ENCODE measurements at places on chromosomes 16 and 17.

DNA sequence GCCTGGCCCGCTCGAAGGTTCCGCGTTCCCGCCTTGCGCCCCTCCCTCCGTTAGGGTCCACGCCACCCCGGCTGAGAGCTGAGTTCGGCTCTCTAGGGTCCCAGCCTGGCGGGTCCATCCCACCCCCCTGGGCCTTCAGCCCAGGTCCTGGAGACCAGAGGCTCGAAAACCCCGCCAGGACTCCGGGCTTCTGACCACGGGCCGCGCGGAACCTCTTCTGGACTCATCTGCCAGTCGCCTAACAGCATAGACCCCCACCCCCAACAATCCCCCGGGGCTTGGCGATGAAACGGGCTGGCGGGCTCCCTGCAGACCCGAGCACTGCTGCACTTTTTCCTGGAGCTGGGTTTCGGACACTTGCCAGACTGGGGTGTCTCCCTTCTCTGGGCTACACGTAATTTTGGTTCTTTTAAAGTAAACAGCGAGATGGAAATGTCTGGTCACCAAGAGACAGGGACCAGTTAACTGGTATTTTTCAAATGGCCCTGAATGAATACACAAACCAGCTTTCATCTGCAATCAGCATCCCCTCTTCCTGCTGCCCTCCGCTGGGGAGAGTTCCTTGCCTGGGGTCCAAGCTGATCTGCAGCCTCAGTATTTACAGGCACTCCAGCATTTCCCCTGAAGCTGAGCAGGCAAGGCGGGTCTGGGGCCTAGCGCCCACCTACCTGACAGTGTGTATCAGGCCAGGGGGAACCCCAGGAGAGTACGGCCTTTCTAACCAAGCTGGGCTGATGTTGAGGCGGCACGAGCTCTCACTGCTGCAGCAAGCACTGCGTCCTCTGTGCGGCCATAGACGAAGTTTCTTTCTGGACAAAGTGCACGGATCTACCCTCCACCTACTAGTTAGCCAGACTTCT is 639 bp upstream of the TRIM65 start:
- no peak for DNase-seq

DNA sequence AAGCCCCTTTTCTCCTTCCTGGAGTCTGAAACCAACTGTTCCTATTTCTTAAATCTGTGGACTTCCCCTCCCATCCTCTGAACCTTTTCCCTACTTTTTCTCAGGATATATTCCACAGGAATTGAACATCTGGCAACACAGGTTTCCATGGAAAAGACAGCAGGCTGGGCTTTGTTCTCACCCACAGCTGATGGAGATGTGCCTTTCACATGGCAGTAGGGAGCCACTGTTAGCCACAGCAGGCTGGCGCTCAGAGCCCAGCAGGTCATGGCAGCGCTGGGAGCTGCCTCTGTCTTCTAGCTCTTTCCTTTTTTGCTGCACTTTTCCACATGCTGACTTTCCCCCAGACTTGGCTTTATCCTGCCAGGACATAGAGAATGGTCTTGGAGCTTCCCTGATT is 116.4 kb upstream of the NLRP1 start:
- DNase-seq = no peak

DNA sequence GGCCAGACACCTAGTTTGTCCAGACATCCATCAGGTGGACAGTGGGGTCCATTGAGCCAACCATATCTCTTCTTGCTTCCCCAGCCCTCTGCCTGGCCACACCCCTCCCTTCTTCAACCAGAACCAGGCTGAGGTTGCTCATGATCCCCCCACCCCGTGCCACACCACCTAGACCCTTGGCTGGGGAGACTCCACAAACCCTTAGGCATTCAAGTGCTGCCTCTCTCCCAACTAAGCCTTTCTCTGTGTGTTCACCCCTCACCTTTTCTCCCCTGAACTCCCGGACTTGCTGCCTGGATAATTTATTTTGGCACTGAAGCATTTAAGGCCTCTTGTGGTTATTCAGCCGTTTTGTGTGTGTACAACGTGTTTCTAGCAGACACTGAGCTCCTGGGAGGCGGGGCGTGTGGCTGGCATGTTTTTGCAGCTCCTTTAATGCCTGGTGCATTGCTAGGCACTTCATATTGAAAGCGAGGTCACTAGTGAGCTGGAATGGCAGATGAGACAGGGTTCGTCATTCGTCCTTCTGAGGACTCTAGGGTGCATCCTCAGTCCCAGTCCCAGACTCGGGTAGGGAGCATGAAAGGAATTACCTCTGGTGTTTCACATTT is 28.7 kb downstream of the CACNA1G start:
- no peak for DNase-seq

GRCh38 chr16:27118526-27118925 is 51.8 kb downstream of the C16orf82 start:
- no peak for DNase-seq

- no peak for DNase-seq
Observed at GRCh38 chr16:6633456-6633855, 699.2 kb upstream of the RBFOX1 start.

DNA sequence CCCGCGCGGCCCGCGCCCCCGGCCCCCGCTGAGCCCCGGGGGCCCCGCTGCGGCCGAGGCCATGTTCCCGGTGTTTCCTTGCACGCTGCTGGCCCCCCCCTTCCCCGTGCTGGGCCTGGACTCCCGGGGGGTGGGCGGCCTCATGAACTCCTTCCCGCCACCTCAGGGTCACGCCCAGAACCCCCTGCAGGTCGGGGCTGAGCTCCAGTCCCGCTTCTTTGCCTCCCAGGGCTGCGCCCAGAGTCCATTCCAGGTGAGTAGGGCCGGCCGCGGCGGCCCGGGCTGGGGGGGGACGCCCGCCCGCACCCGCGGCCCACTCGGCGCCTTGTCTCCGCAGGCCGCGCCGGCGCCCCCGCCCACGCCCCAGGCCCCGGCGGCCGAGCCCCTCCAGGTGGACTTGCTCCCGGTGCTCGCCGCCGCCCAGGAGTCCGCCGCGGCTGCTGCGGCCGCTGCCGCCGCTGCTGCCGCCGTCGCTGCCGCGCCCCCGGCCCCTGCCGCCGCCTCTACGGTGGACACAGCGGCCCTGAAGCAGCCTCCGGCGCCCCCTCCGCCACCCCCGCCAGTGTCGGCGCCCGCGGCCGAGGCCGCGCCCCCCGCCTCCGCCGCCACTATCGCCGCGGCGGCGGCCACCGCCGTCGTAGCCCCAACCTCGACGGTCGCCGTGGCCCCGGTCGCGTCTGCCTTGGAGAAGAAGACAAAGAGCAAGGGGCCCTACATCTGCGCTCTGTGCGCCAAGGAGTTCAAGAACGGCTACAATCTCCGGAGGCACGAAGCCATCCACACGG is 504 bp downstream of the MAZ start:
- no peak for DNase-seq

DNA sequence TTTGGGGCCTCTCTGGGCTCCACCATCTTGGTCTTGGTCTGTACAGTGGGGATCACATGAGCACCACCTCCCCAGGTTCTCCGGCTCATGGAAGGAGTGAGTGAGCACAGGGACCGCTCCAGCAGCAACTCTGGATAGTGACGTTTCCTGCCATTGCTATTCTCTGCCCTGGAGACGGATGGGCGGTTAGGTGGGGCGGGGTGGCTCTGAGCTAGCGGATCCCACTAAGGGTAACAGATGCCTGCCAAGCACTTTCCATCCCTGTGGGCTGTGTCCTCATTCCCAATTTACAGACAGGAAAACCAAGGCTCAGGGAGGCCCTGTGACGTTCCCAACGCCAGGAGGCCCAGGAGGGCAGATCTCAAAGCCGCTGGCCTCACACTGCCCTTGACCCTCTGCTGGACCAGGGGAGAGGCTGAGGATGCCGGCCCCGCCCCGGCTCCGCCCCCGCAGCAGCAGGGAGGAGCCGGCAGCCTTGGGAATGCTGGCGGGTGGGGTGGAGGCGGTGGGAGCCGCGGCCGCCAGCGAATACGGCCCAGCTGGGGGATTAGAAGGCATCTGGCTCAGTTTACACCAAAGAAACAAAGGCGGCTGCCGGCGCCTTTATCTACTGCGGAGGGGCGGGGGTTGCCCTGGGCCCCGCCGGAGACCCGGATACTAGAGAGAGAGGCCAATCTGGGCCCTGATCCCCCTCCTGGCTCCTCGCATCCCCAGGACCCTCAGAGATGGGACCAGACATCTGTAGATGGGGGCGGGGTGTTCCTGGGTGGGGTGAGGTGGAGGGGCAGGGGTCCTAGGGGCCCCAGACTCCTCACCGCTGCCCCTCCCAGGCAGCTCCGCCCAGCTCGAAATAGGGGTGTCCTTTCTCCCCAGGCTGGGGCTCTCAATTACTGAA is 122.3 kb upstream of the CIBAR2 start:
- DNase-seq = no peak

DNA sequence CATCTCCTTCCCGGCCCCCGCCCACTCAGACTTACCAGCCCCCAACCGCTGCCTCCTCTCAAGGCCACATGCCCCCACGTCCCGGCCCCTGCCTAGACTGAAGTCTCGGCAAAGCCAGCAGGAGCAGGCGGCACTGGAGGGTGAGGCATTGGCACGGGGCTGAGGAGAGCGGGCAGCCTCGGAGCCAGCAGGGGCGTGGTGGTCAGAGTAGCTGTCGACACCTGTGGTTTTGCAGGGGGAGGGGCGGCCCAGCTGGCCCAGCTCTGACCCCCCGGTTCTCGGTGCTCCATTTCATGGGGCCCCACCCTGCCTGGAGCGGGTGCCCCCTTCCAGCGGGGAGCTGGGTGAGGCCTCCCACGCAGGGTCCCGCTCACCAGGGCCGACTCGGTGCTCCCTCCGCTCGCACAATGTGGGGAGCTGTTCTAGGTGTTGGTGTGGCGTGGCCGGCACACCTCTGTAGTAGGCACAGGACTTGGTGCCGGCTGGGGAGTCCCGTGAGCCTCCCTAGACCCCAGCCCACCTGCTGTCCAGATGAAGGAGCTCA is 4.7 kb downstream of the CDH15 start:
- no peak for DNase-seq

DNA sequence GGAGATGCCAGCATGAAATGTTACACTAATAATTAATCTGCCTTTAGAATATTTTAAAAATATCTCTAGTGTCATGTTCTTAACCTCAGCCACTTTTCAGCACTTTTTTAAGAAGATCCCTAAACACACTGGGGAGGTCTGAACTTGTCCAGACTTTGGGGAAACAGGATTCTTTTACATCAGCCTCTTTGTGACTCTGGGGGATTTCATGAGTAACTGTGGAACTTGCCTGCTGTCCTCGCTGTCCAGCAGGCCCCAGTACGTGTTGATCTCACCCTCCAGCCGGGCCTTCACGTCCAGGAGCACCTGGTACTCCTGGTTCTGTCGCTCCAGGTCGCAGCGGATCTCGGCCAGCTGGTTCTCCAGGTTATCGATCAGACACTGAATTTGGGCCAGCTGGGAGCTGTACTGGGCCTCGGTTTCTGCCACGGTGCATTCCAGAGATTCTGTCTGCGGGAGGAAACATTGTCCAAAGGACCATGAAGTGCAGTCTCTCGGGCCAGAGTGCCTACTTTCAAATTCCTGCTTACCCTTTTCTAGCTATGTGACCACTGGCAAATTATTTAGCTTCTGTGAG is 5.5 kb downstream of the KRT40 start:
- DNase-seq = no peak

DNA sequence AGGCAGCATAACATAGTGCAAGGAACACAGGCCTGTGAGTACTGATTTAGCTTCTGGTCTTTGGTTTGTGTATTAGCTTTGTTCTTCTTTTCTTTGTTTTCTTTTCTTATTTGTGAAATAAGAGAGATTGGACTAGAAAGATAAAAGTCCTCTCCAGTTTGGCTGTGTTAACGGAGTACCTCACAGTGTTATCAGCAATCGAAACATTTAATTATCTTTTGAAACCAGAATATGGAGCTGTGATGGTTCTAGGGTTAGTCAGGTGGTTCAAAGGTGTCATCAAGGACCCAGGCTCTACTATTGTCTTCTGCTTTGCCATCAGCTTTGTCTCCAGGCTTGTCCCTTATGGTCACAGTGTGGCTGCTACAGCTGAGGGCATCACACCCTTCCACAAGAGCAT is 25.6 kb downstream of the ADORA2B start:
- no peak for DNase-seq

- DNase-seq = no peak
Observed at GRCh38 chr17:70078549-70078948, 3.5 kb downstream of the KCNJ16 start.

GRCh38 chr17:82956146-82956725 is 116.4 kb upstream of the ZNF750 start:
- DNase-seq = no peak

GRCh38 chr16:89422905-89423630 is 67.3 kb downstream of the ANKRD11 start:
- peak; percentile 30 for DNase-seq

DNA sequence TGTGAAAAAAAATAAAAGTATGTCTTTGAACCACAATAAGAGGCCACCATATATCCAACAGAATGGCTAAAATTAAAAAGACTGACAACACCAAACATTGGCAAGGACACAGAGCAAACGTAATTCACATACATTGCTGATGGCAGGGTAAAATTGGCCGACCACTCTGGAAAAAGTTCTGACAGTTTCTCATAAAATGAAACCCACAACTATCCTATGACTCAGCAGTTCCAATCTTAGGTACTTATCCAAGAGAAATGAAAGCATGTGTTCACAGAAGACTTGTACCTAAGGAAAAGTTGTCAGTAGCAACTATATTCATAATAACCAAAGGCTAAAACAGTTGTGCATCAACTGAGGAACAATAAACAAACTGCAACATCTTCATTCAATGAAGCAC is 357.3 kb upstream of the XYLT1 start:
- no peak for DNase-seq

GRCh38 chr17:57993471-57994365 is 5.7 kb upstream of the VEZF1 start:
- DNase-seq = no peak

- DNase-seq = no peak
Observed at GRCh38 chr16:87607871-87608270, 5.6 kb downstream of the JPH3 start.

GRCh38 chr16:84085773-84086172 is 31.0 kb downstream of the MBTPS1 start:
- no peak for DNase-seq

DNA sequence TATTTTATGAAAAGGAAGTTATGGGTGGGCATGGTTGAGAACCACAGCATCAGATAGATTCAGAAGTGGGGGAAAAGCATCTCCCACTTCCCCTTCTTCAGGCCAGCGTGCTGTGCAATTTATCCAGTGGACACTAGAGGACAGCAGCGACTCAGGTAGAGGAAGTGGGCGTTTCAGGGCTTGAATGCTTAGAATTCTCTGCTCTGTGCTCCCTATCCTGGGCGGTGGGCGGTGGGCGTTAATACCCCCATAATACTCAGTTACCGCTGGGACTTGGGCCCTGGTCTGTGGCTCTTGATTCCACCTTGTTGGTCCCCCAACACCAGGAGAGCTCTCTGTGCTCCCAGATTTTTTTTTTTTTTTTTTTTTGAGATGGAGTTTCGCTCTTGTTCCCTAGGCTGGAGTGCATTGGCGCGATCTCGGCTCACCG is 3.7 kb upstream of the LYZL6 start:
- DNase-seq = peak; percentile 2

- no peak for DNase-seq
Observed at GRCh38 chr16:19225651-19226050, 57.6 kb downstream of the SYT17 start.

- no peak for DNase-seq
Observed at GRCh38 chr17:31295489-31295871, 1.6 kb downstream of the OMG start.

- no peak for DNase-seq
Observed at GRCh38 chr17:72423718-72424117, 302.9 kb downstream of the SOX9 start.

All from activated T-helper 1 cell treated with anti-CD3 and anti-CD28 coated beads, Interleukin-2, amount 50 U/mL, for 16 hours (primary cell).